ENCODE measurements at places on chromosomes 13 and 19. TPM values are rescaled to one million over a fixed set of nuclear protein-coding genes. Genes with fewer than 3 reads are reported as not detected.
A peak's percentile ranks its signal among the peaks of the same experiment; 100 is the strongest.

GRCh38 chr13:80010286-80010831 lies 330.6 kb downstream of the SPRY2 start:
- H3K36me3 ChIP-seq = no peaks in the 10 kb centered on the region
- H3K27ac ChIP-seq = no peak overlapping the region
- peaks cover 14% of the 10 kb centered on the region for H3K4me1 ChIP-seq
- H3K4me3 ChIP-seq = no peak overlapping the region
- no peaks in the 10 kb centered on the region for H3K27me3 ChIP-seq

DNA sequence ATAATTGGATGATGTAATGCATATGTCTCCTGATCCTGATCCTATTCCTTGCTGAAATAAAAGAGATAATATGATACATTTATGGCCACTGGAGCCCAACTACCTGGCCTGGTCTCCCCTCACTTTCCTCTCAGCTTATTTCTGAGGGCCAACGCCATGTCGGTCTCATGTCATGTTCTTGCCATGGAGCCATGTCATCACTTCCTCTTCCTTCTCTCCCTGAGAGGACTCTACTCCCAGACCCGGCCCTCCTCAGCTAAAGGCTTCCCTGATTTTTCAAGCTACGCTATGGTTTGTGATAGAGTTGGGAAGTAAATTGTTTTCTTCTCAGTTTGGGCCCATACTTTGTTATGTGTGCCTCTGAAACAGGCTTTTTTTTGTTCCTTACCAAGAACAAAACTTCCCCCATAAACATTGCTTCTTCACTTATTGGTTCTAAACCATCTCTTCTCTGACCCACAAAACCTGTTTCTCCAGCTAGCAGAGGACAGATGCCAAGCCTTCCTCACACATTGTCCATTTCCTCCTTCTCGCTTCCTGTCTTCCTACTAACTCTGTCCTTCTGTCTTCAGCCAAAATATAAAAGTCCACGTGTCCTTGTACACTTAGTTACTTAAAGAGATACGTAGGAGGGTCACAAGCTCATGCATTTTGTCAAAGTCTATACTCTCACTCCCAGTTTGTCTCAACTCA lies 319.9 kb upstream of the DACH1 start:
- H3K27ac ChIP-seq = no peak overlapping the region
- no peak overlapping the region for H3K4me3 ChIP-seq
- H3K4me1 ChIP-seq = no peaks in the 10 kb centered on the region

DNA sequence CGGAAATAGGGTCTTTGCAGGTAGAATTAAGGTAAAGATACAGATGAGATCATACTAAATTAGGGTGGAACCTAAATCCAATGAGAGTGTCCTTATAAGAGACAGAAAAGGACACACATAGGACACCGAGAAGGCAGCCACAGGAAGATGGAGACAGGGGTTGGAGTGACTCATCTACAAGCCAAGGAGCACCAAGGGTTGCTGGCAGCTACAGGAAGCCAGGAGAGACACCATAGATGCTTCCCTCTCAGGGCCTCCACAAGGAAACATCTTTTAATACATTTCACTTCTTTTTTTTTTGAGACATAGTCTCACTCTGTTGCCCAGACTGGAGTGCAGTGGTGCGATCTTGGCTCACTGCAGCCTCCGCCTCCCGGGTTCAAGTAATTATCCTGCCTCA lies 10.1 kb downstream of the TMEM143 start:
- H3K27me3 ChIP-seq = no peaks in the 10 kb centered on the region
- H3K36me3 ChIP-seq = no peaks in the 10 kb centered on the region
- no peaks in the 10 kb centered on the region for H3K4me1 ChIP-seq

- no peak overlapping the region for H3K4me3 ChIP-seq
- no peak for DNase-seq
- H3K4me1 ChIP-seq = no peaks in the 10 kb centered on the region
- no peaks in the 10 kb centered on the region for H3K27me3 ChIP-seq
Observed at GRCh38 chr13:90402613-90403012, 944.9 kb upstream of the MIR17HG start.

GRCh38 chr19:5024282-5024681 lies 55.4 kb downstream of the KDM4B start:
- H3K27ac ChIP-seq = no peak overlapping the region
- H3K4me3 ChIP-seq = no peak overlapping the region
- DNase-seq = no peak
- H3K4me1 ChIP-seq = peaks cover 34% of the 10 kb centered on the region

DNA sequence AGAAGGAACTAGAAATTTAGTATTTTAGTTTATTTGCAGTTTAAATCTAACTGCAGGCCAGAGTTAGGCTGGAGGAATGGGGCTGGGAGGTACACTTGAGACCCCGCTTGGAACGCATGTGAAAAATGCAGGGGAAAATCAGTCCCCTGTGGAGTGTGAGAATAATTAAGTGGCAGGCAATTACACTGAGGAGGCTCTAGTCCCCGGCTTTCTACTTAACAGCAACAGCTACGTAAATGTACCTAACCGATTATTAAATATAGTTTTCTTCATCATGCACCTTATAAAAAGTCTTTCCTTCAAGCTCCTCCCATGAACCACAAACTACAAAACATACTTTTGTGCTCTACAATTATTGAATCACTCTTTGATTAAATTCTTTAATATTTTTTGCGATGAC lies 804 bp downstream of the ZNF708 start:
- no peaks in the 10 kb centered on the region for H3K27me3 ChIP-seq
- H3K27ac ChIP-seq = peak overlapping the region; percentile 95
- peaks cover 20% of the 10 kb centered on the region for H3K4me1 ChIP-seq
- H3K4me3 ChIP-seq = peak overlapping the region; percentile 90

GRCh38 chr19:29420482-29421195 lies 105.2 kb upstream of the VSTM2B start:
- DNase-seq = no peak
- no peaks in the 10 kb centered on the region for H3K27me3 ChIP-seq
- no peaks in the 10 kb centered on the region for H3K4me1 ChIP-seq

DNA sequence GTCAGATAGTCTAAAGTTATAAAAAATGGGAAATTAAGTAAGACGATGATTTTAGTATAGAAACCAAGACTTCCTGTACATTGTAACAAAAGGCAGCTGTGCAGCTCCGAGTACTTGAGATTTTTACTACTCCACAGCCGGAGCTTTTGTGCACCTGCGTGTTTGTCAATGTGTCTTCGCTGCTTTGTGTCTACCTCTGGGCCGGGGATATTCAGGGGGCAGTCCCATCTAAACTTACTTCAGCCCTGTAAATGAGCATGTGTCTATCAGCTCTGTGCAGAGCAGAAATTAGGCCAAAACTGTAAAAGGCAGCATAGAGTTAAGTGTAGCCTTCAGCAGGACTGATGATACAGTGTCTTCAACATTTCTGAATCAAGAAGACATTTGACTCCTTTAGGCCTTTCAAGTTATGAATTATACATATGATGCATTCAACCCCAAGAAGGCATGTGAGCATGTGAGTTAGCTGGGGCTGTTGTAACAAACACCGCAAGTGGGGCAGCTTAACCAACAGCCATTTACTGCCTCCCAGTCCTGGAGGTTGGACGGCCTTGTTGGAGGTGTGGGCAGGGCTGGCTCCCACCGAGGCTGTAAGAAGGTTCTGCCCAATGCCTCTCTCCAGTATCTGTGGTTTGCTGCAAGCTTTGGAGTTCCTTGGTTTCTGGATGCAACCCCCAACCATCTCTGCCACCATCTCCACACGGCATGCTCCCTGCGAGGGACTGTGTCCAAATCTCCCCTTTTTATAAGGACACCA lies 191.0 kb upstream of the IRS2 start:
- no peak for DNase-seq
- H3K27me3 ChIP-seq = no peaks in the 10 kb centered on the region
- H3K4me1 ChIP-seq = no peaks in the 10 kb centered on the region
- no peak overlapping the region for H3K27ac ChIP-seq
- no peak overlapping the region for H3K4me3 ChIP-seq
- H3K36me3 ChIP-seq = no peaks in the 10 kb centered on the region

DNA sequence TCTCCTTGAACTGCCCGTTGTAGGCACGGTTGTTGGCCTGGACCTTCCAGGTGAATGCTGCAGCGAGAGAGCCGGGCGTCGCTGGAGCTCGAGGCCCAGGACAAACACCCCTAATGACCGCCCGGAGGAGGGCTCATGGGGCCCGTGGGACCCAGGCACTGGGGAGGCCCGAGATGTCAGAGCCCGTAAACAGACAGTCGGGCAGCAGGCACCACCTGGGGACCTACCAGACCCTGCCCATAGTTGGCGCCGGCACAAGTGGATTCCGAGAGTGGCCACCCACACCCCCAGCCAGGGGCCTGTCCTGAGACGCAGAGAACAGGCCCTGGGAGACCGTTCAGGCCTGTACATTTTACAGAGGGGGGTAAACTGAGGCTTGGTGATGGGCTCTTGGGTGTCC lies 2.4 kb downstream of the ATP8B3 start:
- H3K36me3 ChIP-seq = no peaks in the 10 kb centered on the region
- H3K27me3 ChIP-seq = no peaks in the 10 kb centered on the region
- H3K4me1 ChIP-seq = peaks cover 13% of the 10 kb centered on the region
- no peak for DNase-seq

- no peaks in the 10 kb centered on the region for H3K4me1 ChIP-seq
- no peaks in the 10 kb centered on the region for H3K27me3 ChIP-seq
- no peak overlapping the region for H3K27ac ChIP-seq
- DNase-seq = no peak
- no peaks in the 10 kb centered on the region for H3K36me3 ChIP-seq
Observed at GRCh38 chr13:93505104-93505952, 278.7 kb downstream of the GPC6 start.

GRCh38 chr19:49212016-49212701 lies 54.6 kb downstream of the TRPM4 start:
- H3K36me3 ChIP-seq = peaks cover 58% of the 10 kb centered on the region
- H3K27ac ChIP-seq = no peak overlapping the region
- peaks cover 15% of the 10 kb centered on the region for H3K4me1 ChIP-seq
- no peak overlapping the region for H3K4me3 ChIP-seq

- no peaks in the 10 kb centered on the region for H3K36me3 ChIP-seq
- no peak overlapping the region for H3K27ac ChIP-seq
- peaks cover 12% of the 10 kb centered on the region for H3K27me3 ChIP-seq
- H3K4me3 ChIP-seq = no peak overlapping the region
Observed at GRCh38 chr19:40489882-40490230, 23.1 kb downstream of the SPTBN4 start.

- no peak overlapping the region for H3K27ac ChIP-seq
- H3K4me1 ChIP-seq = peaks cover 9% of the 10 kb centered on the region
- H3K4me3 ChIP-seq = no peak overlapping the region
- H3K36me3 ChIP-seq = no peaks in the 10 kb centered on the region
- no peak for DNase-seq
Observed at GRCh38 chr13:29281932-29282495, 313.5 kb downstream of the SLC7A1 start.

GRCh38 chr13:32468502-32469142 lies 40.7 kb upstream of the N4BP2L1 start:
- no peak for DNase-seq
- H3K4me3 ChIP-seq = no peak overlapping the region
- H3K4me1 ChIP-seq = peaks cover 18% of the 10 kb centered on the region
- no peaks in the 10 kb centered on the region for H3K36me3 ChIP-seq

GRCh38 chr19:46976845-46977320 lies 42.8 kb upstream of the NPAS1 start:
- H3K27me3 ChIP-seq = no peaks in the 10 kb centered on the region
- peak overlapping the region; percentile 83 for H3K27ac ChIP-seq
- no peak for DNase-seq
- no peaks in the 10 kb centered on the region for H3K36me3 ChIP-seq

DNA sequence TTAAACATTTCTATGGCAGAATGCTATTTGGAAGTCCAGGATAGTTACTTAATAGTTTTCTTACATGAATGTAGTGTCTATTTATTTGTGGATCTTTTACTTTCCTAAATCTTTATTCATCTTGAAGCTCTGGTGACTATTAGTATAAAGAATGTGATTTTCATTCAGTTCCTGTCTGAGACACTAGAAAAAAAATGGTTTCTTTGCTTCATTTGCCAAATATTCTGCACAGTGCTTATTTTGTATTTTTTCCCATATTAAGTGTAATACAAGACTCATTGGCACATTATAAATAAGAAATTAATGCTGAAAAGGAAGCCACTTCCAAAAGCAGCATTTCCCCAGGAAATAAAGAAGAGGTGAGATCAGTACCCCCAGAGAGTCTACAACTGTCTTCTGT lies 109.8 kb downstream of the POSTN start:
- no peak overlapping the region for H3K27ac ChIP-seq
- no peak for DNase-seq
- no peak overlapping the region for H3K4me3 ChIP-seq
- peaks cover 14% of the 10 kb centered on the region for H3K4me1 ChIP-seq

DNA sequence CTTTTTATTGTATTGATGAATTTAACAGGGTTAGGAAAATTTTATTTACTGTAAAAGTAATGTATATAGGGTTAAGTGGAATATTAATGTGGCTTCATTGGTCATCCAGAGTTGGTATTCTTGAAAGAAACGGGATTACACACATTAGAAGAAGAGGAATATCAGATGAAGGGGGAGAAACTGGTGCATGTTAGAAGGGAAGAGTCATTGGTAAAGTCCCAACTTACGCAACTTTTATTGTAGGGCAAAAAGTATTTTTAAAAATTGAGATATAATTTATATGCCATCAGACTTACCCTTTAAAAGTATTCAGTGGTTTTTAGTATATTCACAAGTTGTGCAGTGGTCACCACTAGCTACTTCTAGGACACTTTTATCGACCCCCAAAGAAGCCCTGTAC lies 47.3 kb downstream of the DNAJC3 start:
- H3K4me3 ChIP-seq = no peak overlapping the region
- no peak overlapping the region for H3K27ac ChIP-seq
- peaks cover 6% of the 10 kb centered on the region for H3K36me3 ChIP-seq
- no peaks in the 10 kb centered on the region for H3K27me3 ChIP-seq
- no peak for DNase-seq
- peaks cover 4% of the 10 kb centered on the region for H3K4me1 ChIP-seq

DNA sequence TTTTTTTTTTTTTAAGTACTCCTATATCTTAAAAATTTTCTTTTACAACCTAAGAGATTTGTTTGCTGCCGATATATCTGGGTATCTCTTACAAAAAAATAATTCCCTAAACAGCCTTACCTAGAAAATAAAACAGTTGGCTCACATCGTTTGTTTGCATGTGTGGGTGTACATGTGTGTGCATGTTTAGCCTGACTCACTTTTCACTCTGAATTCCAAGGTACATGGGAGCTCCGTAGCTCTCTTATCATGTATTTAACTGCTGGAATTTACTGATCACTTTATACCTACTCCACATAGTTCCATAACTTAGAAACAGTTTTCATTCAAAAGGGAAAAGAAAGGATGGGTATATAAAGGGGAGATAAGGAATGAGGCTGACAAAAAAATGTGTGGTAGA lies 616.5 kb downstream of the GPC6 start:
- no peaks in the 10 kb centered on the region for H3K4me1 ChIP-seq
- no peaks in the 10 kb centered on the region for H3K36me3 ChIP-seq
- no peak overlapping the region for H3K4me3 ChIP-seq
- H3K27me3 ChIP-seq = no peaks in the 10 kb centered on the region
- DNase-seq = no peak

GRCh38 chr13:26929971-26930730 lies 169.6 kb upstream of the GPR12 start:
- H3K36me3 ChIP-seq = no peaks in the 10 kb centered on the region
- no peaks in the 10 kb centered on the region for H3K4me1 ChIP-seq
- no peaks in the 10 kb centered on the region for H3K27me3 ChIP-seq
- no peak overlapping the region for H3K27ac ChIP-seq

HIF3A gene
- 32.7 TPM for total RNA-seq

N4BP2L1 gene
- total RNA-seq = 7.0 TPM

SOX1 gene
- total RNA-seq = not detected

ZNF791 gene
- 15.2 TPM for total RNA-seq

PAK4 gene
- total RNA-seq = 16.0 TPM

PRMT1 gene
- total RNA-seq = 112 TPM

SIGLEC5 gene
- 0.11 TPM for total RNA-seq

MISP3 gene
- total RNA-seq = 4.1 TPM

DPF1 gene
- 0.19 TPM for total RNA-seq

CCL25 gene
- total RNA-seq = not detected

METTL21C gene
- total RNA-seq = not detected

ZNF491 gene
- 1.4 TPM for total RNA-seq

GFY gene
- total RNA-seq = not detected

CD177 gene
- not detected for total RNA-seq

ZNF540 gene
- total RNA-seq = 7.1 TPM

Measured in heart right ventricle (tissue), 16 donors.